GM06990 (cell line): ENCODE measurements at places on chromosomes 1 and 21.

GRCh38 chr21:15667819-15668218, 62.0 kb upstream of the USP25 start:
- no peak for DNase-seq

DNA sequence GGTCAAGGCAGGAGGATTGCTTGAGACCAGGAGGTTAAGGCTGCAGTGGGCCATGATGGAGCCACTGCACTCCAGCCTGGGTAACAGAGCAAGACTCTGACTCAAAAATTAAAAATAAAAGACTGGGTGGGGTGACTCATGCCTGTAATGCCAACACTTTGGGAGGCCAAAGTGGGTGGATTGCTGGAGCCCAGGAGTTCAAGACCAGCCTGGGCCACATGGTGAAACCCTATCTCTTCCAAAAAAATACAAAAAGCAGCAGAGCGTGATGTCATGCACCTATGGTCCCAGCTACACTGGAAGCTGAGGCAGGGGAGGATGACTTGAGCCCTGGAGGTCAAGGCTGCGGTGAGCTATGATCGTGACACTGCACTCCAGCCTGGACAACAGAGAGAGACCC, 44.4 kb upstream of the COX20 start:
- DNase-seq = no peak

GRCh38 chr21:34722684-34723300, 54.0 kb downstream of the CLIC6 start:
- no peak for DNase-seq

DNA sequence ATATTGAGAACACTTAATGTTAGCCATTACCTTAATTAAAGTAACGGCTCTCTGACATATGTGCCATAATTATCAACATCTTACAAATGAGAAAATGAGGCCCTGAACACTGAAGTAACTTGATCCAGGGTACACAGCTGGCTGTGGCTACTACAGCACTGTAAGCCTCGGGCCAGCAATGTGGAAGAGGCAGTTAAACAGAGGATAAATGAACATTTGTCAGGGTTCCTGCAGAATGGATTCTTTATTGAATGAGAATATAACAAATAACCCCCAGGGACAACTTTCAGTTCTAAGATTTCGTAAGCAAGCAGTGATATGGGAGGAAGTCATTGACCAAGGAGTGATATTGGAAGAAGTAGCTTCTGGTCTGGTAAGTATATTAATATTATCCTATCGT, 70.5 kb upstream of the SCYL3 start:
- no peak for DNase-seq

GRCh38 chr1:168223681-168224540, 1.9 kb upstream of the SFT2D2 start:
- DNase-seq = no peak

- DNase-seq = no peak
Observed at GRCh38 chr1:201375169-201375568, 2.3 kb downstream of the TNNT2 start.

DNA sequence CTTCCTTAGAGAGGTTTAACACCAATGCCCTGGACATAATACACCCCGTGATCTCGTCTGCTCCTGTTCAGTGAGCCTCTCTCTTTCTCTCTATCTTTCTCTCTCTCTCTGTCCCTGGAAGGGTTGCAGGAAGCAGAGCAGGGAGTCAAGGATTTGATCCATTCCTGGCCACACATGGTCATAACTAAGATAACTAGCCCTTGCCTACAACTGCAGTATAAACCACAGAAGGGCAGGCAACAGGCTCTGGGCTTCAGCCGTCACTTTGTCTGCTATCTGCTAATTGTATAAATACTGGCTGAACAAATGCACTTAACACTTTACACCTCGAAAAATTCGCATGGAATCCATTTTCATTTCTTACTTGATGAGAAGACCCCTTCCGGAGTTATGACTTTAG, 357.5 kb upstream of the RUNX1 start:
- DNase-seq = no peak

- no peak for DNase-seq
Observed at GRCh38 chr1:198780376-198780775, 141.5 kb downstream of the PTPRC start.

DNA sequence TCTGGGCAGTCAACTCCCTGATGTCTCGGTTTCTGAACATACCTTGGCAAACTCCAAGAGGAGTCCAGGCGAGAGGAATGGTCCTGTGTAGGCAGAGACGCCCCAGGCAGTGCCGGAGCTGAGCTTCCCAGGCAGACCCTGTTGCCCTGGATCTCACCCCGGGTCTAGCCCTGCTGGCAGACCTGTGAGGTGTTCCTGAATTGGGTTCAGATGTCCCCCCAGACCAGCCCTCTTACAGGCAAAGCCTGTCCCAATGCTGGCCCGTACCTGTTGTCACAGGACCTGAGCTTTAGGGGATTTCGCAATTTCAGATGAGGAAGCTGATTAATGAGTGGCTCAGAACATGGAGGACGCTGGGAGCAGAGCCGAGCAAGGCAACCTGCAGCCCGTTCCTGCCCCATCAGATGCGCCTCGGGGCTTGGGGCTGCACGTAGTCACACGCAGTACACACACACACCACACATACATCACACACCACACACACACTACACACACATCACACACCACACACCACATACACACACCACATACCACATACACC, 38.5 kb upstream of the PDE9A start:
- DNase-seq = peak; percentile 38

GRCh38 chr1:238302646-238303045, 411.9 kb upstream of the ZP4 start:
- no peak for DNase-seq

GRCh38 chr1:216960716-216961115, 237.5 kb upstream of the ESRRG start:
- DNase-seq = no peak

- no peak for DNase-seq
Observed at GRCh38 chr1:38690790-38691449, 168.7 kb downstream of the RRAGC start.

- no peak for DNase-seq
Observed at GRCh38 chr1:75130865-75131564, 3.2 kb upstream of the LHX8 start.

GRCh38 chr1:150789396-150789795, 18.7 kb downstream of the CTSK start:
- no peak for DNase-seq

GRCh38 chr1:226302731-226303130, 6.2 kb downstream of the LIN9 start:
- no peak for DNase-seq

DNA sequence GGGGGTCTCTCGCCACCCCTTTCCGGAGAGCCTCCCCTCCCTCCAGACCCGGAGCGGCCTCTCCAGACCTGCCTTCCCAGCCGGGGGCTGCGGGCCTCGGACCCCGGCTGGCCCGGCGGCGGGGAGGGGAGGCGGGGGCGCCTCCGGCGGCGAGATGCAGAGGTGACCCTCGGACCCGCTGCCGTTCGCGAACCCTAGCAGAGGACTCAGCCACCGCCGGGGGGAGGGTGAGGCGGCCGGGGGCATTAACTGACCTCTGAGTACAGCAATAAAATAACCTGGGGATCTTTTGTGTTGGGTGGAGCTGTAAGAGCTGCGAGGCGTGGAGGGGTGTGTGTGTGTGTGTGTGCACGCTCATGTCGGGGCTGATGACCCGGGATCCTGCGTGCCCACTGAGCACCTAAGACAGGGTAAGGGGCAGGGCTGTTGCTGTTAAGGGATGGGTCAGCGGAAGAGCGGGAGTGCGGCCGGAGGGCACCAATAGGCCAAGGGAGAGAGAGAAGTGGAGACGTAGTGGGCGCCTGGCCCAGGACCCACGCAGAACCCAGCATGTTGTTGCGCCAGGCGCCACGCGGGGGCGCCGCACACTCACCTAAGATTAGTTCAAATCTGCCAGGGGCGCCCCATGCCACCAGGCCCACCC, 6.3 kb downstream of the HAPLN2 start:
- peak; percentile 73 for DNase-seq

GRCh38 chr21:42075686-42076471, 4.8 kb downstream of the UMODL1 start:
- DNase-seq = no peak

GRCh38 chr1:235649368-235650163, at the start of gene GNG4:
TSS of gene GNG4 (minus strand) at chr1:235649784. CDS start at chr1:235583838, 65,946 bp downstream.
- no peak for DNase-seq

DNA sequence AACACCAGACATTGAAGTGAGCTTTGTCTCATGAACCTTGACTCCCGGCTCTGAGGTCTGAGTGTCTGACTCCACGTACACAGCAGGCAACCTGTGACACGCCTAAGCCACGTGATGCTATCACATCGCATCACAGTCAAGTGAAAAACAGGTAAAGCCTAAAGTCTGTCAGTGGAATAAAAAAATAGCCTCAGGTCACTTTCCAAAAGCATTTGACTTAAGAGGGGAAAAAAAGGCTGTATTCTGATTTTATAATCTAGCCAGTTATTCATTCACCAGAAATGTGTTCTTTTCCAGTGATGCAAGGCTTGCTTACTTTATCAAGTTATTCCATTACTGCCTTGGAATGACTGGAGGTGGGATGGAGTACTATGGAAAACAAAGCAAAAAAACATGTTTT, 163.2 kb upstream of the HMCN1 start:
- DNase-seq = no peak

DNA sequence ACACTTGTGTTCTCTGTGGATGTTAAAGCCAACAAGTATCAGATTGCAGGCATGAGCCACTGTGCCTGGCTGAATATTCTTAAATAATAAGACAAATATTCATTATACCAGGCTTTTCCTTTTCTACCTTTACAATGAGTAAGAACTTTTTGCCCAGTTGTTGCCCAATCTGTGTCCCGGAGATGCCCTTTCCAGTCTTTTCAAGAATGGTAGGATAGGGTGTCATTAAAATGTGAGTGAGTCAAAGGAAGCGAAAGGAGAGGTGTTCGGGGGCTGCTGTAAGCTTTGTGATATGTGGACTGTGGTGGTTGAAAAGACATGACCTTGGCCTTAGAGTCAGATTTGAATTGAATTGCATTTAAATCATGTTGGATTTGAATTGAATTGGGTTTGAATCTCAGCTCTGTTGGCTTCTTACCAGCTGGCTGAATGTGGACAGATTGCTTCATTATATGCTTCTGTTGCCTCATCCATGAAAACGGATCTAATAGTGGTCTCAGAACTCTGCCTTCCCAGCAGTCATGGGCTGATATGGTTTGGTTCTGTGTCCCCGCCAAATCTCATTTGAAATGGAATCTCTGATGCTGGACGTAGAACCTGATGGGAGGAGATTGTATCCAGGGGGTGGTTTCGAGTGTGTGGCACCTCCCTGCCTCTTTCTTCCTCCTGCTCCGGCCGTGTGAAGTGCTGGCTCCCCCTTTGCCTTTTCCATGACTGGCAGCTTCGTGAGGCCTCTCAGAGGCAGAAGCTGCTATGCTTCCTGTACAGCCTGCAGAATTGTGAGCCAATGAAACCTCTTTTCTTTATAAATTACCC, 22.7 kb upstream of the AADACL3 start:
- no peak for DNase-seq

GRCh38 chr1:25861316-25862286, 2.3 kb upstream of the AUNIP start:
- no peak for DNase-seq

- DNase-seq = no peak
Observed at GRCh38 chr1:3561702-3562101, 49.6 kb downstream of the MEGF6 start.

GRCh38 chr1:168229893-168230292, 4.1 kb downstream of the SFT2D2 start:
- DNase-seq = no peak

GRCh38 chr1:207205614-207206061, 101.6 kb downstream of the C4BPA start:
- DNase-seq = no peak

GRCh38 chr1:47469390-47469759, 31.5 kb downstream of the FOXD2 start:
- no peak for DNase-seq

DNA sequence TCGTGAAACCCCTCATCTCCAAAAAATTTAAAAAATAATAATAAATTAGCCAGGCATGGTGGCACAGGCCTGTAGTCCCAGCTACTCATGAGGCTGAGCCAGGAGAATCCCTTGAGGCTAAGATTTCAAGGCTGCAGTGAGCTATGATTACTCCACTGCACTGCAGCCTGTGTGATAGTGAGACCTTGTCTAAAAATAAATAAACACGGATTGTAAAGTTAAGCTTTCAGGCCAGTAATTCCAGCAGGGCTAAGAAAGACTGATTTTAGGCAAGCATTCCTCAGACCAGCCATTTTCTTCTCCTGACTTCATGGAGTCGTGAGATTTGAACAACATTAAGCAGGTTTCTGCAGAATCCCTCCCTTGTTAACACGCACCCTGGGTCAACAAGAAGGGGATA, 77.2 kb upstream of the EFHD2 start:
- no peak for DNase-seq

- DNase-seq = no peak
Observed at GRCh38 chr1:230387876-230388275, 38.3 kb downstream of the PGBD5 start.

- DNase-seq = peak; percentile 47
Observed at GRCh38 chr21:41167348-41168342, at the start of gene BACE2. TSS of gene BACE2 (plus strand) at chr21:41168160. CDS start at chr21:41168264, 104 bp downstream.

DNA sequence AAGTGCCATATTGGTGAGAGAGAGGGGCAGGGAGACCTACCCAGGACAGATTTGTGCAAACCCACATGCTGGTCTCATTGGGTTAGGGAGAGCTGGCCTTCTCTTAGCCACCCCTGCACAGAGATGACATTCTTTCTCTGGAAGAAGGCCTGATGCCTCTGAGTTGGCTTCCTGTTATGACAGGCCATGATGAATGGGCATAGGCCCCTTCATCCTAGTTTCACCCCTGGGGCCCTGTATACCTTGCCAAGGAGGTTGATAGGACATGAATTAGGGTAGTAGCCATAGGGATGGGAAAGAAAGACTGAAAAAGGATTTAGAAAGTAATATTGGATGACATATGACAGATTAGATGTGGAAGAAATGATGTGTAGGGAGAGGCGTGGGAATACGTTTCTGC, 46.6 kb downstream of the TENT5C start:
- DNase-seq = no peak

DNA sequence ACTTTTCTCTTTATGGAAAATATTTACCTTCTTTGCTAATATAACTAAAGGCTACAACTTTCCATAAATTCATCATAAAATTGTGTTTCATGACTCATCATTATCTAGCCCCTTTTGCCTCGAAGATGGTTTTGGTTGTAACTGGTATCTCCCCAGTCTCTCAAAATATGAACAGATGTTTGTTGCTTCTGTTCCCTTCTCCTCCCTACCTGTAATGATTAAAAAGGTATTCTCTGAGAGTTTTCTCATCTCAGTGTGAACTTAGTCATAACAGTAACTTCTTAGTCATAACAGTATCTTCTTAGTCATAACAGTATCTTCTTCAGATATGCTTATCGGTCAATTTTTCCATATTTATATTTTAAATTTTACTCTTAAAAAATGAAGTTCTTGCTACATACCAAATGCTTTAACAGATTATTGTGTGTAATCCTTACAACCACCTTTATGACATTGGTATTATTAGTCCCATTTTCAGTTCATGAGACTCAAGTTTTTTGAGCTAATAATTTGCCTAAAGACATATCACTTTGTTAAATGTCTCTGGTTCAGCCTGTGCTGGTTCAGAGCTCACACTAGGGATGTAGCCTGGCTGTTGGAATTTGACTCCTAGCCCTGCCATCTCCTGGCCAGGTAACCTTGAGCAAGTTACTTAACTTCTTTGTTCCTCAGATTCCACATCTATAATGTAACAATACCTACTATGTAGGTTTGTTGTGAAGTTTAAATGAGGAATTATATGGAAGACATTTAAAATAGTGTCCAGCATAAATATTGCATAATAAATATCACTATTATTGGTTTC, 32.6 kb downstream of the ATP1B1 start:
- peak; percentile 71 for DNase-seq
